ENCODE measurements at places on chromosomes 2 and 18.
A peak's percentile ranks its signal among the peaks of the same experiment; 100 is the strongest.

- DNase-seq = peak; percentile 87
Measured at GRCh38 chr2:105239924-105240323, 1.6 kb upstream of the GPR45 start.

GRCh38 chr18:31301201-31301655, 16.7 kb upstream of the DSG1 start:
- no peak for DNase-seq

DNA sequence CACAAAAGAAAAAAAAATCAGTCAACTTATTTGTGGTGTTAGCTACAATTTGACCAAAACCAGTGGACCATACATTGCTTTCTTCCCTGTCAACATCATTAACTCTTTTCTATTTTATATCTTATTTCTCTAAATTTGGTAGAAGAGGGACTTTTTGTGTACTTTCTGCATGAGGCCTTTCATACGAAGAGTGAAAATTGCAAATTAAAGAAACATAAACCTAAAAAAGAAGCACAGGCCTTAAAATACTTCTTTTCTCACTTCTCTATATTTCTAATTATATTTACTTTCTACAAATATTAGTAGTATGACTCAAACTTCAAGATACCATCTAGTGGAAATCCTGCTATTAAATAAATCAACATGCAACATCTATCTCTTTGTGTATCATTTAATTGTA, 1073.4 kb upstream of the ZEB2 start:
- no peak for DNase-seq

DNA sequence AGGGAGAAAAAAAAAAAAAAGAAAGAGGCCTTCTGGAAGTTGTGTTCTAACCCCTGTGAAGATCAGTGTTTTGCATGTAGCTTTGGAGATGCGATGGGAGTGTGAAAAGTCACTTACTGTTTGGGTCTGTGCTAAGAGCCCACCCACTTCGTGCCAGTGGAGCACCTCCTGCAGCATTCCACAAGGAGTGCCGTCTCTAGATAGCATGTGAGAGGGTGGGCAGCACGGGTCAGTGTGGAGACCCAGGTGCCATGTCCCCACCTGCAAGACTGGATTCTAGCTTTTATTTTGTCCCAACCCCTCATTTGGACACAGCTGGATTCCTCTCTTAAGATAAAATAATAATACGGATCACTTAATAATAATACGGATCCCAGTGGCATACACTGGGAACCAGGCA, 12.5 kb upstream of the TMEM185B start:
- no peak for DNase-seq

DNA sequence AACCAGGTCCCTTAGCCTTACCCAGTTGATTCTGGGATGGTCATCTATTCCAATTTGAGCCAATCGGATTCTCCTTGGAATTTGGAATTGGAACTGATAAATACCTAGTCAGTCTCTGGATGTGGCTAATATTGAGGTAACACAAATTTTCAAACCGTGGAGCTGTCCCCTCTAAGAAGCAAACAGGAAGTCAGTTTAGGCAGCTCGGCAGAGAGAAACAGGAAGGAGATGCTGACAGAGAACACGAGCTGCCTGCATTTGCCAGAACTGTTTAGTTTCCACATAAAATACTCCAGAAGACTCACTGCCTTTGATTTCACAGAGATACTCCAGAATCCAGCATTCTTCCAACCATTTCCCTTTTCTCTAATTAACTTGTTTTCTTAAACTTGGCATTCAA, 1024.9 kb downstream of the BCL11A start:
- no peak for DNase-seq

- DNase-seq = no peak
Measured at GRCh38 chr2:238706163-238706562, 141.7 kb upstream of the TWIST2 start.

Data from AG04449 (cell line).